ENCODE measurements at places on chromosomes 16 and 17.

GRCh38 chr16:2842340-2843000 is 12.4 kb downstream of the ZG16B start:
- DNase-seq = peak; percentile 69

DNA sequence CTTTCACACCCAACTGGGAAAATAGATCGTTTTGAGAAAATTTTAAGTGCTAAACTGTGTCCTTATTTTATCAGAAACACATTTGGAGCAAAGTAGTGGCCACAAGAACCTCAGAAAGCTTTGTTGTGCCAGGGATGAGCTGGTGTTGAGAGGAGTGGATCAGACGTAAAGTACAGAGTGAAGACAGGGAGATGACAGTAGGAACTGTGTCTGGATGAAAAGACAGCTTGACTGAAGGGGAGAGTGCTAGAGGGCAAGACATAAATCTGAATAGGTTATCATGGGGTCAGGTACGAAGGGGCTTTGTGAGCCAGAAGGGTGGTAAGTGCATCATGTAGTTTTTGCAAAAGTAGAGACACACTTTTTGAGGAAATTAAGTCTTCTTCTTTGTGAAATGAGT is 39.3 kb upstream of the CARMIL2 start:
- DNase-seq = no peak

GRCh38 chr16:89502081-89502843 is 5.9 kb upstream of the SPG7 start:
- DNase-seq = no peak

GRCh38 chr16:21128991-21129390 is 21.7 kb downstream of the DNAH3 start:
- DNase-seq = no peak

DNA sequence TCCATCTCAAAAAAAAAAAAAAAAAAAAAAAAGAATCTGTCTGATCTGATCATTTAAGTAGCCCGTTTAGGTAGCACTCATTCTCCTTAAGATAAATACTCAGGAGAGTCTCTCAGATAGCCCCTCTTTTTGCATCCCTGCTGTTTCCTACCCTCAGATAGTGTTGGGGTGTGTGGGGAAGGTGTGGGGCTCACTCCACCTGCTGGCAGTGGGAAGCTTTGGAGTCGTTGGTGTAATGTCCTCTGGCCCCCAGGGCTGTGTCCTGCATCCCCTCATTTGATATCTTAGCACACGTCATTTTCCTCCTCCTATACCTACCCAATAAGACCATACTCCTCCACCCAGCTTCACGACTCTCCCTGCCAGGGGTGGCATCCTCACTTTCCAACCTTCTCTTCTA is 20.5 kb upstream of the MYH10 start:
- DNase-seq = no peak

- DNase-seq = no peak
Observed at GRCh38 chr17:17028059-17028877, 14.0 kb upstream of the MPRIP start.

DNA sequence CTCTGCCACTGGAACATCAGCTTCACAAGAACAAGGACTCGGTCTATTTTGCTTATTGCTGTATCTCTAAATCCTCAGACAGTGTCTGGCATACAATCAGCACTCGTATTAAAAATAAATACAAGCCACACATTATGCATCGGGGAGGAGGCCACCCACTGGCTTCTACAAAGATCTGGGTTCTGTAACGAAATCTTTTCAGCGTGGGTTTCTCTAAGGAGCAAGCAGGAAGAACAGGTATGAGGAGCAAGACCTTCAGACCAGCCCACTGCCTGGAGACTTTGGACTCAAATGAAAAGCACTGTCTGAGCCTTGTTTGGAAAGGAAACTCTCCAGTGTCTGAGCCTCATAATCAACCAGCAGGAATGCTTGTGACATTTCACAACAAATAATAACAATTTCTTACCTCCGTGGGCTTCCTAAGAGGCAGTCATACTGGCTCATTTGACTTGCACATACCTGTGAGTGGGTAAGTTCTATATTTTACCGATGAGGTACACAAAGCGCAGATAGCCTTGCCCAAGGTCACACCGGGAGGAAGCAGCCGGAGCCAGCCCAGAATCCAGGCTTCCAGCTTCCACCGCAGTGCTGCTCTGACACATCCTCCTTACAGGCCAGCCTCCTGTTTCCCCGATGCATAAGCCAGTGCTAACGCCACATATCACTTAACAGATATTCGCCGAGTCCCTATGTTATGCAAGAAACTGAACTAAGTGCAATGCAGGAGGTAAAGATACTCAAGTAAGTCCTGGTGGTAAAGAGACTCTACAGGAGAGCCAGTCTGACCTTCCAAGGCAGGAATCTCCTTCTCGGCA is 118.6 kb upstream of the TNRC6C start:
- no peak for DNase-seq

- DNase-seq = no peak
Observed at GRCh38 chr17:57895382-57896060, 45.7 kb upstream of the MRPS23 start.

- DNase-seq = peak; percentile 84
Observed at GRCh38 chr17:41966463-41967140, at the start of gene CNP. Gene CNP (plus strand): TSS chr17:41966795. CDS start chr17:41966885, 90 bp downstream.

DNA sequence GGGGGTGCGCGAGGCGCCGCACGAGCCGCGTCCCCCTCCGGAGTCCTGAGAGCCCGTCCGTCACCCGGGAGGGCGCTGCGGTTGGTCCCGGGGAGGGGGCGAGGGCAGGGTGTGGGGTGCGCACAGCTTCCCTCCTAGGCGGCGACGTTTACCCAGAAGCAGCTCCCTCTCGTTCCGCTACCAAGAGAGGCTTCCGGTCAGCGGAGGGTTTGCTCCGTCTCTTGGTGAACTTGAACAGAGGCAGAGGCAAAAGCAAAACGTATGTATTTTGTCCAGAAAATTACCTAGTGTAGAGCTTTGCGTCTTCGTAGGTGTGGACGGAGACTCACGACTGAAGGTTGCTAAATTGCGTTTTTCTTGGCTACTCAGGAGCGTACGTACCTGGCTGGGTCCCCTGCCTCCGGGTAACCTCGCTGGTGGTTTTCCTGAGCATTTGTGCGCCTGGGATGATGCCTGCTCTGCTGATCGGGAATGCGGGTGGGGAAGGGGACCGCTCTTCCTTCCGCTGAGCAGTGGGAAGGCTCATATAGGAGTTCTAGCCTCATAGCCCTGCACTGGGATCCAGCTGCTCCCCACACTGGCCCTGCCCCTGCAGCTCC is 833 bp downstream of the WSCD1 start:
- DNase-seq = no peak

DNA sequence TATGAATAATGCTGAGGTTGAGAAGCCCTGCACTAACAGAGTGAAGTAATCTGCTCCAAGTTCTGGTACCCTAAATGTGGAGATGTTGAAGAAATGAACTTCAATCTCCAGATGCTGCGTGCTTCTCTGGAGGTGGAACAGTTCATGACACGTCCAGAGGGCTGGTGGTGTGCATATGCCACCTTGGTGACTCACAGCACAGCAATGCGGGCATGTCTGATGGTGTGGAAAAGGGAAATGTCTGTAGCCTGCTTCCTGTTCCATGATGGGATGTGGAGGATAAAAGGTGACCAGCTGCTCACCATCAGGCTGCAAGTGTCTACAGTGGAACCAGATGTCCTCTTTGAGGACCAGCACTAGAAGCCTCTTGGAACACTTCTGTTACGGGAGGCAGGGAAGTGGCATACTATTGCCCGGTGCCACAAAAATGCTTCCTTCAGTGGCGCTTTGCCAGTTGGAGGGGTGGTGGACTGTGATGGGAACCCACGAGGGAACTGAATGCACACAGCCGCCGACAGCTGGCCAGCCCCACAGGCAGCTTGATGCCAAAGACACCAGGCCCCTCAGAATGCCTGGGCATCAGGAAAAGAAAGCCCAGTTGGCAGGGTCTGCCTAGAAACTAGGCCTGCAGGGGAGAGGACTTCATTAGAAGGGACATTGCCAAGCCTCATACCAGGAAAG is 19.9 kb downstream of the SNX11 start:
- DNase-seq = no peak

DNA sequence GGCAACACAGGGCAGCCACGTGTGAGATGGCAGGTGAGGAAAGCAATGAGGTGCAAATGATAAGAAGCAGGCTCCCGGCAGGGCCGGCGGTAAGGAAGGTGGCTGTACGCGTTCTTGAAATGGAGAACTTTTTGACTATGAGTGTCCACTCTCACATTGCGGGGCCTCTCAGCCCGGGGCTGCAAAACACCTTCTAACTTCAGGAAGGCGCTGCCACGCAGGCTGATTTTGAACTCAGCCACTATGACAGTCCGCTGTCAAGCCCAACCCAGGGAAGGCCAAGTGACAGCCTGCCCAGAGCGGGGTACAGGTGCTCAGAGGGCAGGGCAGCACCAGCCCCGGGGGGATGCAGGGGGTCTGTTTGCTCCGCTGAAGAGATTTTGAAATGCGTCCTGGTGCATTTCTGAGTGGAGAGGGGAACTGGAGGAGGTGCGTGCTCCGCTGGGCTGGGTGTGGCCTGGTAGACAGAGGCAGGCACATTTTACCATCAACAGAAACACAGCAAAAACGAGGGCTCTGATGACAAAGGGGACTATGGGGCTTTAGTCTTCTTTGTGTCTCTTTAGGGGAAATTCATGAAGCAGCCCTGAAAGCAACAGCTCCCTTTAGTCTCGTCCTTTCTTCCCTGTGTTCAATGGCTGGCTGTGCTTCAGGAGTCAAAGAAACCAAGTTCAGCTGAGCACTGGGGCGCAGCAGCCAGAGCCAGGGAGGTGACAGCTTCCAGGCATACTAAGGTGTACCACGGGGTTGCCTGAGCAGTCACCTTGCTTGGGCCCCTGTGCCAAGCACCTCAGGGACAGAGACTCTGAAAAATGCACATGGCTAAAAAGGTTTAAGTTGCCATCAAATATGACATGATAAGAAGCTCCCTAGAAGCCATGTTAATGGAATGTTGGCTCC is 14.6 kb upstream of the SREBF1 start:
- DNase-seq = no peak

- no peak for DNase-seq
Observed at GRCh38 chr17:63354256-63354655, 91.8 kb downstream of the CYB561 start.

DNA sequence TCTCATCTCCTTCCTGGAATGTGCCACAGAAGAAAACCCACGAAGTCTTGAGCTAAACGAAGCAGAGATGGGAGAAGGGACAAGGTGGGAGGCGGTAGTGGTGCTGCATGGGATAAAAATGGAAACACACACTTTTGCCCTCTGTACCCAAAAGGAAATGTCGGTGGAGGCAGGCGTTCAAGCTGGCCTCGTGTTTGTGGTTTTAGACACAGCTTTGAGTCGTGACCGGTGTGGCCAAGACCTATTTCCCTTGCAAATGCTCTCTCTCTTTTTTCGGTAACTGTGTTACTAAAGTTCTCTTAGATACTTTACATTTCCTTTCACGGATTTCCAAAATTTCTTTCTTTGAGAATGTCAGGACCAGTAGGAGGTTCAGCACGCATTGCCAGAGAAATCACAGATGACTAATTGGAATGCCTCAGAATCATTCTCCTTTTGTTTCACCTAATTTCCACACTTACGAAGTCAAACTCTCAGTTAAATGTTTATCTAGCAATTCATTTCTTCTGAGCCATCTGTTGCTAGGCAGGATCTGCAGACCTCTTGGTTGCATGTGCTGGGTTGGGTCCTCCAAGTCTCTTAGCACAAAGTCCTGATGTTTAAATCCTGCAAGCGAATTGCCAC is 412.3 kb downstream of the MAF start:
- DNase-seq = no peak

DNA sequence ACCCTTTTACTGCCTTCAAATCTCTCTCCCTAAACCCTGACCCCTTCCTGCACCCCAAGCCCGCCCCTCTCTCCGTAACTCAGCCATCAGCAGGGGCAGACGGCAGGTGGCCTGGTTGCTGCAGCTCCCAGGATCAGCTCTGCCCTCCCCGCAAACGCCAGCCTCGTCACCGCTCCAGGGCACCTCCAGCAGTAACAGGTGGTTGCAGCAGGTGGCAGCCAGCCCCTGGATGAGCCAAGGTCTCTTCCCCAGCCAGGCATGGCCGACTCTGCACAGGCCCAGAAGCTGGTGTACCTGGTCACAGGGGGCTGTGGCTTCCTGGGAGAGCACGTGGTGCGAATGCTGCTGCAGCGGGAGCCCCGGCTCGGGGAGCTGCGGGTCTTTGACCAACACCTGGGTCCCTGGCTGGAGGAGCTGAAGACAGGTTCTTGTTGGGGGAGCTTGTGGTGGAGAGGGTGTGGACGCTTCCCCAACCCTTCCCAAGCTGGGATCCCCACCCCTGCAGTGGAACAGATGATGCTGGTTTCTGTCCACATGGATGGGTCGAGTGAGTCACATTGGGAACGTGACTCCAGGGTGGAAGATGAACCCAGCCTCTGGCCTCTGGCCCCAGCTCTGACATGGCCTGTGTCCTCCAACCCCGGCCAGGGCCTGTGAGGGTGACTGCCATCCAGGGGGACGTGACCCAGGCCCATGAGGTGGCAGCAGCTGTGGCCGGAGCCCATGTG is 558 bp downstream of the HSD3B7 start:
- no peak for DNase-seq

DNA sequence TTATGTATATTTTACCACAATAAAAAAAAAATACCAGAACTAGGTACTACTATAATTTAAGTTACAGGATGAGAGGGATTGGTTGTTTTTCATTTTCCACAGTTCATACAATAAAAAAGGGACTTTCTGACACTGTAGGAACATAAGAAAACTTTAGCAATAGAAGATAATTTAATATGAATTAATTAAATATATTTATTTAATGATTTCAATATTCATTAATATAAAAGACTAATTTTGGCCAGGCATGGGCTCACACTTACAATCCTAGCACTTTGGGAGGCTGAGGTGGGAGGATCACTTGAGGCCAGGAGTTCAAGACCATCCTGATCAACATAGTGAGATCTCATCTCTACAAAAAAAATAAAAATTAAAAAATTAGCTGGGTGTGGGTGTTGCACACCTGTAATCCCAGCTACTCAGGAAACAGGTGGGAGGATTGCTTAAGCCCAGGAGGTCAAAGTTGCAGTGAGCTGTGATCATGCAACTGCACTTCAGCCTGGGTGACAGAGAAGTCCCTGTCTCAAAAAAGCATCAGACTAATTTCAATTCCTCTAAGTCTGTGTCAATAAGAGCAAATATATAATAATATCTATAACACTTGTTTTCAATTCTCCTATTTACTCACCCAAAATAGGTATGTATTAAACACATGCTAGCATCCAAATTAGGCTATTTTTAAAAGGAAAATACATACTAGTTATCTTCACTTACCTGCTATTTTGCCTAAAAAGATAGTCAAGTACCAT is 79.6 kb downstream of the BRIP1 start:
- DNase-seq = no peak

- no peak for DNase-seq
Observed at GRCh38 chr16:81711657-81712319, 67.3 kb upstream of the PLCG2 start.

Data from activated gamma-delta T cell treated with anti-CD3 and anti-CD28 coated beads, Interleukin-2, amount 50 U/mL, for 16 hours (primary cell).